BJ (cell line): ENCODE measurements at places on chromosomes 3 and 15.

- DNase-seq: no peak
Observed at GRCh38 chr3:129820587-129820986, 72.9 kb downstream of the TMCC1 start.

- DNase-seq: no peak
Observed at GRCh38 chr15:93478947-93479346, 389.9 kb upstream of the RGMA start.

DNA sequence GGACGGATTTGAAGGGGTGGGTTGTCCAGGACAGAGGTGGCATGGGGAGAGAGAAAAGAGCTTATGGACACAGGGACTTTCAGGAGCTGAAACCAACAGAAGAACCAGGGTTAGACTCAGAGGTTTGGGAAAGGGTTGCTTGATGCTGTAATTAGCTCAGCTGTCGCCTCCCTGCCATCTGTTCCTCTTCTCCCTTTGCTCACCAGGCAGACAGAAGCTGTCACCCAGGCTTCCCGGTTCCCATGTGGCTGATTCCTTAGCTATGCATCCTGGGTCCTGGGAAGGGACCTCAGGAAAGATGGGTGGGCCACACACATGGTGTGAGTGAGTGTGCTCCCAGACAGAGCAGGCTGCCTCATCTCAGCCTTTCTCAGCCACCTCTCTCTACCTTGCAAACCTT is 14.1 kb downstream of the PTPN23 start:
- no peak for DNase-seq

DNA sequence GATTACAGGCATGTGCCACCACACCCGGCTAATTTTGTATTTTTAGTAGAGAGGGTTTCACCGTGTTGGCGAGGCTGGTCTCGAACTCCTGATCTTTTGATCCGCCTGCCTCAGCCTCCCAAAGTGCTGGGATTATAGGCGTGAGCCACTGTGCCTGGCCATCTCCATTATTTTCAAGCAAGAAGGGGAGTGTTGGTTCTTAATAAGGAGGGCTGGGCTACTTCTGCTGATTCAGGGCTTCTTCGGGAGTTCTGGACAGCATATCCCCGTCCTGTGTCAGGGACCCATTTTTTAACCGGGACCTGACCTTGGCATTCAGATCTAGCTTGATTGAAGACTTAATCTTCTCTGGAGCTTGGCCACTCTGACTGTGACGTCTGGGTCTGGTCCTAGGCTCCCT is 74.1 kb upstream of the SYN2 start:
- DNase-seq: no peak

DNA sequence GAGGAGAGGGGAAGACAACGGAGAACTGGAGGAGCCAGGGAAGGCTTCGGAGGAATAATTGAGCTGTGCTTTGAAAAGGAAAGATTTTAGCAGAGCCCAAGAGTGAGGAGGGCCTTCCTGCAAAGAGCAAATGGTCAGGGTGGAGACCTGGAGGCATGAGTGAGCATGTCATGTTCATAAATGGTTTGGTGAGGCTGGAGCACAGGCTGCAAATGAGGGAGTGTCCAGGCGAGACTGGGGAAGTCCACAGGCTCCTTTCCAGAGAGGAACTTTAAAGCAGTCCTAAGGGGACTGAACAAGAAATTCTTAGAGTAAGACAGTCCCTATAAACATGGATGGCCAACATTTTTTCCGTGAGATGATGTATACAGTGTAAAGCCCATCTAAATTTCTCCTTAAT is 108.8 kb downstream of the THSD4 start:
- DNase-seq: no peak
